Right lung (tissue), 10 donors: ENCODE measurements at places on chromosomes 11 and 22.
A peak's percentile ranks its signal among the peaks of the same experiment; 100 is the strongest.

GRCh38 chr22:24198682-24199052, 17.4 kb downstream of the SUSD2 start:
- DNase-seq: no peak

DNA sequence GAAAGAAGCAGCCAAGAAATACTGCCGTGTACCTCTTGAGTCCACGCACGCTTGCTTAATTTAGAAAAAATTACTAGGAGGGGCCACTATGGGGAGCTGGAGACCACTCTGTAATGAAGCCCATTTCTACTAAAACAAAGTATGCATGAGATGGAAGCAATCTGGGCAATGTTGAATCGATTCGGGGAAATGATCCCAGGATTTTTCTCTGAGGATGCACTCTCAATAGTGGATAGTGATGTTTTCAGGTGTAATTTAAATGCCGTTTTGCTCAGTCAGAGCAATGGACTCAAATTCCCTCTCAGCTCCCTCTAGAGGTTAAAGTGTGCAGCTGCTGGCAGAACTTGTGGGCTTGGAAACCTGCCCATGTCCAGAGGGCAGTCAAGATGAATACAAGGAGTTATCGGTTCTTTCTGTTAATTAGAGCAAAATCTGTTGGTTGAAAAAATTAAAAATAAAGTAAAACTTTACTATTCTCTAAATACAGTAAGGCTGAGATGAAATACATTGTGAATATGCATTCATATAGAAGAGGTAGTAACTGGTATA, 64.1 kb downstream of the ME3 start:
- DNase-seq: peak; percentile 78

DNA sequence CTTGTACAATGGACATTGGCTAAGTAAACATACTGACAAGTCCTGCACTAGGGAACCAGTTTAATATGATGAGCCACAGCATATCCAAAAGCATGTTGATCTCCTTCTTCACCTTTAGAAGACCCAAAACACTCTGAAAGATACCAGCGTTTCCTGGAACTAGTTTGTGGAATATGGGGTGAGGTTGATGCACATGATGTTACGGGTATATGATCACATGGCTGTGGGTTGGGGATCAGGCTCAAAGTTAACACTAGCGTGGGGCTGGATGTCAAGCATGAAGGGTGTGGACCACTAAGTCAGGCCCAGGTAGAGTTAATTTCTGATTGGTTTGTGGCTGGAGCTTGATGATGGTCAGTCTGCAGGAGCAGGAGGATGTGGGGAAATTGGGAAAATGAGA, 9.0 kb downstream of the IGLL5 start:
- no peak for DNase-seq

GRCh38 chr11:61652135-61652534, 28.1 kb upstream of the DAGLA start:
- no peak for DNase-seq

DNA sequence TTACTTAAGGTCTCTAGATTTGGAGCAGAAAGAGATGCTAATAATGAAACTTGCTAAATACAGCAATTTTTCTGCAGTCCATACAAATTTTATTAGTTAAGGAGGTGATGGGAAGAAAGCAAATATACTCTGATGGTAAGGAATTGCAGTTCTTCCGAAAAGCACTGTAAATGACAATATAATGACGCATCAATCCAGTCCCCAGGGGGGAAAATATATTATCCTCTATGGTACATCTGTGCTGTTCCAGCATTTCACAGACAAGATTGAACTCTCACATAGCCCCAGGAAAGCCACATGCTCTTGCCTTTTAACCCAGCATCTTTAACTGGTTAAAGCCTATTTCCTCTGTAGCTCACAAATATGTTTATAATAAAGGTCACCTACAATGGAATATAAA, 416.6 kb upstream of the CCDC90B start:
- DNase-seq: no peak

GRCh38 chr11:27353593-27354358, 9.2 kb downstream of the CCDC34 start:
- no peak for DNase-seq

GRCh38 chr11:86234831-86235461, 9.6 kb upstream of the EED start:
- no peak for DNase-seq

DNA sequence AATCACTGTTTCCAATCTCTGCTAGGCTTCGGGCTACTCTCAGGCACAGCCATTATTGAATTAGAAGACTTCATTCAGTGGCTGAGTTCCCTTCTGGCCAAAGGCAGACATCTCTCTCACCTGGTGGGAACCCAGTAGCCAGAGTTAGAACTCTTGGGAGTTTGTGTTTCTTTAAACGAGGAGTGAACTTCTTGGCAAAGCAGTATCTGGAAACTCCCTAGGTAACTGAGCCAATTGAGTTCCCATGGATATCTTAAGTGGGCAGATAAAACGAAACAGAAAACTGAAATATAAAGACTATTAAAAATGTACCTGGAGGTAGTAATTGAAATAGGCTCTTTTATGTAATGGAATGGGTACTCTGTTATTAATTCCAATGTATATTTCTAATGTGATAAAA, 125.6 kb downstream of the NELL1 start:
- no peak for DNase-seq

GRCh38 chr22:24796056-24796455, 10.0 kb upstream of the SGSM1 start:
- DNase-seq: no peak
